ENCODE measurements at places on chromosomes 16 and 17. TPM values are rescaled to one million over a fixed set of nuclear protein-coding genes. Genes with fewer than 3 reads are reported as not detected.

The NLE1 gene
- total RNA-seq, result 9.1 TPM

The HASPIN gene
- total RNA-seq, result not detected

The CACNG3 gene
- not detected for total RNA-seq

The CYTH1 gene
- total RNA-seq, result 27.0 TPM

The CSF3 gene
- total RNA-seq, result 0.69 TPM

The CEP295NL gene
- 4.9 TPM for total RNA-seq

The ERN2 gene
- not detected for total RNA-seq

The GSPT1 gene
- total RNA-seq, result 77.2 TPM

The TBC1D3B gene
- 2.9 TPM for total RNA-seq

The SDF2 gene
- 33.5 TPM for total RNA-seq

The MILR1 gene
- total RNA-seq, result 9.4 TPM

The GPR142 gene
- total RNA-seq, result 0.14 TPM

The KRTAP4-4 gene
- total RNA-seq, result not detected

The FBXO39 gene
- total RNA-seq, result 0.67 TPM

The CDC6 gene
- 2.5 TPM for total RNA-seq

The PAGR1 gene
- 12.7 TPM for total RNA-seq

The HSD17B1 gene
- 0.67 TPM for total RNA-seq

The TOX3 gene
- total RNA-seq, result not detected

The JPH3 gene
- 1.4 TPM for total RNA-seq

The GGT6 gene
- not detected for total RNA-seq

The MMP15 gene
- total RNA-seq, result 5.8 TPM

The PYDC1 gene
- not detected for total RNA-seq

The SLC16A13 gene
- total RNA-seq, result 1.6 TPM

The ANKFN1 gene
- total RNA-seq, result 1.7 TPM

The NOXO1 gene
- total RNA-seq, result not detected

The C16orf46 gene
- 0.57 TPM for total RNA-seq

The CENPX gene
- 30.9 TPM for total RNA-seq

The TEKT5 gene
- not detected for total RNA-seq

The TMEM238L gene
- not detected for total RNA-seq

The SOX8 gene
- 0.79 TPM for total RNA-seq

The TBC1D3H gene
- total RNA-seq, result not detected

The HNF1B gene
- not detected for total RNA-seq

The OTOP2 gene
- not detected for total RNA-seq

The ZPBP2 gene
- not detected for total RNA-seq

The MT1H gene
- total RNA-seq, result not detected

The HSF5 gene
- total RNA-seq, result not detected

The IL34 gene
- total RNA-seq, result 4.0 TPM
